ENCODE measurements at places on chromosomes 11 and 22.

DNA sequence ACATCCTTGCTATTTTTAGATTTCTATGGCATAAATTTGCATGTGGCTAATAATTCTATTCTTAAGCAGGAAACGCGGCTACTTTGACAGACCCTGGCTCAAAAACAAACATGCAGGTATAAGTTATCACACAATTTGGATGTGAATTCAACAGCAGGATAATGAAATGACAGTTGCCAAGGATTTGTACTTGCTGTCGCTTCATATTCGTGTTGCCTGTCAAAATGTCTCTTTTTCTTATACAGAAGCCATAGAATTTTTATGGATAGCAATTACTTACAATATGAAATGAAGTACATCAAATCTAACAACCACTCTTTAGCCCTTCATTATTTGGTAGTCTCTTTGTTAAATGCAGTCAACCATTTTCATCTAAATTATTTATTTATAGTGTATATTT lies 46.4 kb downstream of the DCDC1 start:
- no peak for DNase-seq

- DNase-seq: no peak
Observed at GRCh38 chr11:15493921-15494620, 379.3 kb downstream of the INSC start.

DNA sequence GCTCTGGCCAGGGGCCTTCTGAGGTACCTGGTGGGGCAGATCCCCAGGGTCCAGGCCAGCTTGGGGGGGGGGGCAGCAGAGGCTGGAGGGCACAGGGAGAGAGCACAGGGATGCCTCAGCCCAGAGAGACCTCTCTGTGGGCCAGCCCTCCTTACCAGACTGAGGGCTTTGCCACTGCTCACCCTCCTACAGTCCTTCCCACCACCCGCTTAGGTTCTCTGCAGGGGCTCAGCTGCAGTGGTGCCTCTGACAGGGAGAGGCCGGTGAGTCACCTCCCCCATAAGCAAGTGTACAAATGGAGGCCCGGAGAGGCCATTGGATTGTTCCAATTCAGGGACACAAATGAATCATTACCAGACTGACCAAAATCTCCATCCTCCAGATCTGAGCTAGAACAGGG lies 68.1 kb upstream of the LMO1 start:
- DNase-seq: peak; percentile 29

DNA sequence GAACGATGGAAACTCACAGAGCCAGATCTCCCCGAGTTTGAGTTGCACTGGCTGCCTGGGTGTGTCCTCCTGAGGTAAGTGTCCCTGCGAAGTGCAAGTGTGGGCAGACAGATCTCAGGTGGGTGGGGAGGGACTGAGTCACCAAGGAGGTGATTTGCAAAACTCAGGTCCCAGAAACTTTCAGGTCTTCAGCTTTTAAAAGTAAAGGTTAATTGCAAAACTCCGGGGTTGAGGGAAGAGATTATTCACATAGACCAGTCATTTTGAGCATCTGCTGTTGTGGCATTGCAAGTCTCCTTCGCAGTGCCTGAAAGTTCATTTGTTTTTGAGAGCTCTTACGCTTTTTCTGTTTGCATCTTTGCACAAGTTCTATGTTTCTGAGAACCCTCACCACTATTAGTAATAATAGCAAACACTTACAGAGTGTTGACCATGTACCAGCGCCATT lies 7.1 kb downstream of the CD44 start:
- no peak for DNase-seq

DNA sequence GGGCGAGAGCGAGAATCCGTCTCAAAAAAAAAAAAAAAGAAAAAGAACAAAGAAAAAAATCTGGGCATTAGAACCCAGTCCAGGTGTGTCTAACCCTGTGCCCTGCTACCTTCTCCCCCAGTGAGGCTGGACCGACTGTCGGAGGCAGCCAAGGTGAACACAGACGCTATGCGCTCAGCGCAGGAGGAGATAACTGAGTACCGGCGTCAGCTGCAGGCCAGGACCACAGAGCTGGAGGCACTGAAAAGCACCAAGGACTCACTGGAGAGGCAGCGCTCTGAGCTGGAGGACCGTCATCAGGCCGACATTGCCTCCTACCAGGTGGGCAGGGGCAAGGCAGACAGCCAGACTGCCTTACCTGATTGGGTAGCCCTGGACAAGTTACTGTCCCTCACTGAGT lies 3.2 kb downstream of the NEFH start:
- DNase-seq: no peak

Data from iris pigment epithelial cell (primary cell).